ENCODE measurements at places on chromosomes 5 and 9. TPM values are rescaled to one million over a fixed set of nuclear protein-coding genes. Genes with fewer than 3 reads are reported as not detected.

GRCh38 chr5:175813943-175814630 lies 57.3 kb upstream of the CPLX2 start:
- DNase-seq = no peak

DNA sequence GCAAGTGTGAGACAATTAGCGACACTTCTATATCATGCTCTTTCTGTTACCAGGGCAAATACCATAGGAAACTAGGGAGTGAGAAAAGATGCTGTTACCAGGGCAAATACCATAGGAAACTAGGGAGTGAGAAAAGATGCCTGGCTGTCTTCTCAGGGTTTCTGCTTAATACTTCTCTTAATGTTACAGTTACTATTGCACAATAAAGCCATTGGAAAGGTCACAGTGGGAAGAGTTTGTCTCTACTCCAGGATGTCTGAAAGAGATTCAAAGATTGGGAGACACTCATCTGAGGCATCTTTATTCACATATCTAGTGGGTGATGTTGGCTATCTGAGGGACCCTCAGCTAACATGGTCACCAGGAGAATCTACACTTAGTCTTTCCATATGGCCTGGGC lies 431.7 kb upstream of the POU5F2 start:
- DNase-seq = no peak

DNA sequence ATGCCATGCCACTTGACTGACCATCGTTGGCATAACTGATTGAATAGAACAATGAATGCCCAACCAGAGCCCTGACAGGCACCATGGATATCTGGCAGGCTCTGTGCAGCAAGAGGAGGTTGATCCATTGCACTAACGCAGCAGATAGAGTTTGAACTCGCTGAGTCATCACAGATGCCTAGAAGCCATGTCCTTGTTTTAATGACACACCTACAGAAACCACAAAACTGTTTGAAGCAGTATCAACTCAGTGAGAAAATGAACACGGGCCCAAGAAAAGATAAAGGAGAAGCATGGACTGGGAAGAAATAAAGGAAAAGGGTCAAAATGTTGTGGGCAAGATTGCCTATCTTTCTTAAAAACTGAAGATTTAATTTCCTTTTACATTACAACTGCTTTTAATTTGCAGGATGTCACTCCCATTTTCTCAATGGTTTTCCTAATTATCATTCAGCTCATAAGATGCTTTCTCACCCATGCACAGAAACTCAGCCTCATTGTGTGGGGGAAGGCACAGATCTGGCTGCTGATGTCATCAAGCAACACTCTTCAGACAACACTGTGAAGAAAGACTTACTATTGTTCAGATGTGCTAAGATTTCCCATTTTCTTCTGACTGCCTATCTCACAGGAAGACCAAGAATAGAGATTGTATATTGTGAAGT lies 129.0 kb downstream of the PIK3R1 start:
- peak; percentile 96 for DNase-seq

EGR1 gene
- total RNA-seq = 3.9 TPM

GRCh38 chr5:4989118-4989517 lies 151.0 kb upstream of the ADAMTS16 start:
- DNase-seq = no peak

DNA sequence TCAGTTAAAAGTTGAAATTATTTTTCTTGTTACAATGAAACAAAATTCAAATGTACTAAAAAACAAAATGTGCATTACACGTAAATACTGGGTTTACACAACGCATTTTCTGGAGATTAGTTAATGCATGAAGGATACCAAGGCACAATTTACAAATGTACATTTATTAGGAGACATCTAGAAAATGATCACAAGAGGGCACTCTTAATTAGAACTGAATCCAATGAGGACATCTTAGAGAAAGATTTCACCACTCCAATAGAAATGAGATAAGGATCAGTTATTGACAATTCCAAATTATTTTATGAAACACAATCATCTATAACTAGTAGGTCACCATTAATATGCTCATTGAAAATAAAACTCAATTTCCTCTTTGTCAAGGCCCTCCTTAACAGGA lies 36.6 kb upstream of the CDH12 start:
- DNase-seq = no peak

NSA2 gene
- total RNA-seq = 87.8 TPM

- DNase-seq = no peak
These were observed 58.5 kb downstream of the CNTRL start for GRCh38 chr9:121133104-121133816.

PCDHGA5 gene
- total RNA-seq = 0.02 TPM

DNA sequence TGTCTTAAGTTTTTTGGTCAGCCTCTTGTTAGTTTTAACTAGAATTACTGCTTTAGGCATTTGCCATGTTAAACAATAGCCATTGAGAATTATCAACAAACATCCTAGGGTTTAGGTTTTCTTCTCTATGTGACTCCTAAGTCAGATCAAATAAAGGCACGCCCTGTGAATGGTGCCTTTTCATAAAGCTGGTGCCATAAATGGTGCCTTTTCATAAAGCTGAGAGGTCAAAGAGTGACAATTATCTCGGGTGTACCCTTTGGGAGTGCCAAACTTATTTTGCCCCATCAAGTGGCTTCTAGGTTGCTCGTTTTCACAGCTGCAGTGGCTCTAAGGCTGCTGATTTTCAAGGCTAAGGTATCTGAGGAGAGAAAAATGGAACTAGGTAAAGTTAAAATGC lies 391.6 kb downstream of the DMRTA1 start:
- no peak for DNase-seq

- DNase-seq = peak; percentile 75
These were observed 248.1 kb upstream of the NREP start for GRCh38 chr5:112004867-112005622.

DNA sequence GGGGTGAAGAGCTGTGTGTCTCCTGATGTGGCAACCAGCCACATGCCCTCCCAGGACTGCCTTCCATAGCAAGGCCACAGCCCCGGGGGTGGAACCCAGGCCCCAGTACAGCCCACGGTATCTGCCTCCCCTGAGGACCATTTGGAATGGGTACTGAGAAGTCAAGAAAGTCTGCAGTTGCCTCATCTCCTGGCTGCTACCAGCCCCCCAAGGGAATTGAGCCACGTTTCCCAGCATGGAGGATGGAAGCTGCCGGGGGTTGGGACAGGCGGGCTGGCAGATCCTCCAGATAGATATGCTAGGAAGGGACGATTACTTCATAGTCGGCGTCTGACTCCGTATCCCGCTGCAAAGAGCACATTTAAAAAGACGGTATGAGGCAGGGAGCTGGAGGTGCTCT lies 5.5 kb upstream of the DMRT2 start:
- no peak for DNase-seq

OLFM1 gene
- total RNA-seq = not detected
